ENCODE measurements at places on chromosomes 1 and 21. TPM values are rescaled to one million over a fixed set of nuclear protein-coding genes. Genes with fewer than 3 reads are reported as not detected.

- no peak for DNase-seq
Measured at GRCh38 chr1:198620951-198621824, 17.7 kb upstream of the PTPRC start.

GRCh38 chr1:115413208-115413607 lies 75.2 kb upstream of the NGF start:
- no peak for DNase-seq

- peak; percentile 51 for DNase-seq
Measured at GRCh38 chr1:46687093-46687659, 15.5 kb downstream of the TEX38 start.

The C4BPA gene
- total RNA-seq = not detected

The SPATA1 gene
- total RNA-seq = 0.22 TPM

The PLXNA2 gene
- 26.9 TPM for total RNA-seq

The SPRR2G gene
- total RNA-seq = not detected

The TMCC2 gene
- 2.5 TPM for total RNA-seq

Measured in tibial nerve (tissue), 4 donors.